ENCODE measurements at places on chromosomes 16 and 17.

DNA sequence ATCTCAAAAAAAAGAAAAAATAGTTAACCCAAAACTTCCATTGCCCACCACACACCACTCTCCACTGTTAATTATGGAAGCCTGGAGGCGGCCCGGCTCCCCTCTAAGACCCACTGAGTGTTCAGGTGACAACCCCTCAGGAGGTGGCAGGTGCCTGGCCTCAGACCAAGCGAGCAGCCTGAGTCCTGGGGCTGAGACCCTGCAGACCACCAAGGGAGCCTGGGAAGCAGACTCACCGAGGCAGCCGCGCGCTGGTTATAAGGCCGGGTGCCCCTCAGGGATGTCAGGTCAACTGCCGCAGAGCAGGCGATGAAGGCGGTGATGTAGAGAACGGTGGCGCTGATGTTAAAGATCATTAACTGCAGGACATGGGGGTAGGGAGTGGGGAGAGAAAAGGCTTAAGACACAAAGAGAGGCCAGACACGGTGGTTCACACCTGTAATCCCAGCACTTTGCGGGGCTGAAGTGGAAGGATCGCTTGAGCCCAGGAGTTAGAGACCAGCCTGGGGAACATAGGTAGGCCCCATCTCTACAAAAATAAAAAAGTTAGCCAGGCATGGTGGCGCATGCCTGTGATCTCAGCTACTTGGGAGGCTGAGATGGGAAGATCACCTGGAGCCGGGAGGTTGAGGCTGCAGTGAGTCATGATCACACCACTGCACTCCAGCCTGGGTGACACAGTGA, 13.3 kb downstream of the ARL2BP start:
- no peak for DNase-seq

DNA sequence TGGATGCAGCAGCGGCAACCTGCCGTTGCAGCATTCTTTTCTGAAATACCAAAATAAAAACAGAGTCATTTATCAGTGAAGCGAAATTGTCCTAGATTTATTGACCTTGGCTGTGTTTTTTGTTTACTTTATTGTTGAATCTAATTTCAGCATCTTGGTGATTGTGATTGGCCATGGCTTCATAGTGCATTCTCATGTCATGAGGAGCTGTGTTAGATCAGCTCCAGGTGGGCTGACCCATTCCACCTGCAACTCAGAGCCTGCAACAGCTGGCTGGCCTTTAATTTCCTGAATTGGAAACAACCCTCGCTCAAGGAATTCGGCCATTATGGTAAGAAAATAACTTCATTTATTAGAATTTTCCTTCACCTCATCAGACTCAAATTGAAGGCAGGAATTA, 16.4 kb downstream of the KRT24 start:
- DNase-seq: no peak

DNA sequence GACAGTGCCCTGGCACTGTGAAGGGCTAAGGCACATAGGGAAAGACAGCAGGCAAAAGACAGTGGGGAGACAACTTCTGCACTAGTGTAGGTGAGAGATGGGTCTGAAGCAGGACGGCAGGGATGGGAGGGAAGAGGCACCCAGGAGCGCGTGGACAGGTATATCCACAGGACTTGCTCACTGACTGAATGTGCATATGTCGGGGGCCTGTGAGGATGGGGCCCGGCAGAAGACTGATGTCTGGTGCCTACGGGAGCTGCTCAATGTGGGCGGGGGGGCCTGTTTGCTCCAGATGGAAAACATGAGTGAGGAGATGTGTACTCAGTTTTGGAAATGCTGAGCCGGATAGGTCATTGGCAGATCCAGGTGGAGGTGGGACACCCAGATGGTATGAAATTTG, 47.3 kb upstream of the PMFBP1 start:
- DNase-seq: no peak

DNA sequence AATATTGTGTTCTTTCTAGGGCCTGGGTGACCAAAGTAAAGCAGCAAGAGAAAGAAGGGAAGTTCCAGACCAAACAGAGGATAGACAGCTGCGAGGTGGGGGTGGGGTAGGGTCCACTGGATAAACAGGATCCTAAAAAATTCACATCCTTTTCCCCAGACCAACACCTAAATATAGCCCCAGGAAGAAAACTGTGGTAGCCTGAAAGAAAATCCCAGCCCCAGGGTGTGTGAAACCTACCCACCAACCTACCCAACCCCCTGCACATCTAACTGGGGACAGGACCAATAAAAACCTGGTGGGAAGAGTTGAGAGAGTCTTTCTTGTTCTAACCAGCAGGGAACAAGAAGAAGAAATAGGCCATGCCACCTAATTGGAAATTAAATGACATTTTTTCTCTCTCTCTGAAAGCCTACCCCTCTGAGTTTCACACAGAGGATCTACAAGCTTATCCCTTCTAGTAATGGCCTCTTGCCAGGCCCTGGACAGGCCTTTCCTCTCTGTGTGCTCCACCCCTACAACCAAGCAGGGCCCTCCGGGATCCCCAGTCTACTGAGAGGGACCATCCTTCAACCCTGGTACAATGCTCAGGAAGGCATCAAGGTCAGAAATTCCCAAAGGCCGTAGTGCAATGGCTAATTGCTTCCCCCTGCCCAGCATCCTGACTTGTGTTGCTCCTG, 12.0 kb downstream of the MYO18A start:
- DNase-seq: no peak

GRCh38 chr16:64084706-64085105, 1037.2 kb downstream of the CDH11 start:
- DNase-seq: no peak

GRCh38 chr17:3877220-3877619, 15.6 kb downstream of the CAMKK1 start:
- DNase-seq: no peak

- no peak for DNase-seq
These were observed 37.9 kb downstream of the SNX20 start for GRCh38 chr16:50643192-50643591.

GRCh38 chr17:21163101-21163500, 36.3 kb downstream of the DHRS7B start:
- no peak for DNase-seq

- no peak for DNase-seq
These were observed 29.9 kb upstream of the DHRS7B start for GRCh38 chr17:21096874-21097273.

DNA sequence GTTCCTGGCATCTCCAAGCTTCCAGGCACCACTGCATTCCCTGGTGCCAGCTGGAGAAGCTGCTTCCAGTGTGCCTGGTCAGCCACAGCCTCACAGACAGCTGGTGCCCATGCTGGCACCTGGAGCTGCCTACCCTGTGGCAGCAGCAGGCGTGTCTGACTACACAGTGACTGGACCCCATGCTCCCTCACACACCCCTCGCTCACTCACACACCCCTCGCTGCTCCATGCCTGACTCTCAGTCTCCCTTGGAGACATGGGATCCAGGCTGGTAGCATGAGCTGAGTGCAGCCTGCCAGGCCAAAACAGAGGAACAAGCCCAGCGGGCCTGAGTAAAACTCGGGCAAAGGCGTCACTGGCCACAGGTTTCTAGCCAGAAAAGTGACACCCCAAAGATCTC, 59.1 kb upstream of the SMIM36 start:
- DNase-seq: no peak

DNA sequence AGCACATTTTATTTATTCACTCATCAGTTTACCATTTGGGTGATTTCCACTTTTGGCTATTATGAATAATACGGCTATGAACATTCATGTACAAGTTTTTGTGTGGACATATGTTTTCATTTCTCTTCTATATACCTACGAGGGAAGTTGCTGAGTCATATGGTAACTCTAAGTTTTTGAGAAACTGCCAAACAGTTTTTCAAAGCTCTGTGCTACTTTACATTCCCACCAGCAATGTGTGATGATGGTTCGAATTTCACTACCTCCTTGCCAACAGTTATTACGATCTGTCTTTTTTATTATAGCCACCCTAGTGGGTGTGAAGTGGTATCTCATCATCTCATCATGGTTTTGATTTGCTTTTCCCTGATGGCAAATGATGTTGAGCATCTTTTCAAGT, 63.7 kb upstream of the MRTFB start:
- no peak for DNase-seq

- DNase-seq: no peak
These were observed 1.1 kb downstream of the VASN start for GRCh38 chr16:4372578-4373355.

DNA sequence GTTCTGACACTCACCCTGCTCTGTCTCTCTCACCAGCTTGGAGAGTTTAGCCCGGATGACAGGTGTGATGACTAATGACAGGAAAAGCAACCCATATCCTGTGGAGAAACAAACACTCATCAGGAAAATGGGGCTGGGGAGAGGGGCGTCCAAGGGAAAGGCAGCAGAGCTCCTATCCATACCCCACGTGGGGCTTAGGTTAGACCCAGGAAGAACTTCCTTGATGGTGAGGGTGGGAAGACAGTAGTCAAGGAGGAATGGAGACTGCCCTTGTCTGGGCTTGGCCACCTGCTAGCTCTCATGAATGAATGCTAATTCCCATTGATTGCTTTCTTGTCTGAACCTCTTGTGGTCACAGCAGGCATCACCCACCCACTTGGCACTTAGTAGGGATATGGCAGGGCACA, 3.8 kb downstream of the SLC46A1 start:
- DNase-seq: no peak

- DNase-seq: no peak
These were observed 143.4 kb upstream of the MYOCD start for GRCh38 chr17:12522336-12522735.

- DNase-seq: no peak
These were observed 10.5 kb downstream of the CNEP1R1 start for GRCh38 chr16:50035468-50035992.

DNA sequence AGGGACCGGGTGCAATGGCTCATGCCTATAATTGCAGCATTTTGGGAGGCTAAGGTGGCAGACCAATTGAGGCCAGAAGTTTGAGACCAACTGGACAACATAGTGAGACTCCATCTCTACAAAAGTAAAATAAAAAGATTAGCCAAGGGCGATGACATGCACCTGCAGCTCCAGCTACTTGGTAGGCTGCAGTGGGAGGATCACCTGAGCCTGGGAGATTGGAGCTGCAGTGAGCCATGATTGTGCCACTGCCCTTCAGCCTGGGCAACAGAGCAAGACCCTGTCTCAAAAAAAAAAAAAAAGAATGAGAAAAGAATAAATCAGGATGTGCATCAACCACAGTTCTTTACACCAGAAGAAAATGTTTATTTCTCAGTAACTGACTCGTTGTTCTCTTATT, 76.0 kb downstream of the CACNG3 start:
- DNase-seq: no peak

- DNase-seq: no peak
These were observed 4.6 kb upstream of the PIEZO1 start for GRCh38 chr16:88789594-88789993.

Measured in CD8-positive, alpha-beta memory T cell (primary cell).